Suppressor macrophage treated with lipopolysaccharide for 4 hours (primary cell): ENCODE measurements at places on chromosomes 4 and X.

DNA sequence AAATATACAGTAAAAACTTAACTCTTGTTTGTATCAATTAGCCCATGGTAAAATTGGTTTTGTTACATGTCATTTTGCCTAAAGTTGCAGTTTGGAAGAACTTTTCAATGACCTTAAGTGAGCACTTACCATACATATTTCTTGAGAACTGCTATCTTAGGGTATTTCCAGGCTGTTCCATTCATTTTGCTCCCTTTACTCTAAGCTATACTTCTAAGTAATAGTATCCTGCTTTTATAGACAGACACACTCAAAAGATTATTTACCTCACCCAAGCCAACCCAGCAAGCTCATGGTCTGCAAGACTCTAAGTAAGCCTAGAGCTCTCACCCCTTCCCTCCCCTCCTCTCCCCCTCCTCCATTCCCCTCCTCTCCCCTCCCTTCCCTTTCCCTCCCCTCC lies 294.0 kb downstream of the HS3ST1 start:
- DNase-seq: no peak

- DNase-seq: no peak
These were observed 106.3 kb downstream of the RPA4 start for GRCh38 chrX:96989830-96990571.

- no peak for DNase-seq
These were observed 18.4 kb upstream of the MYOZ2 start for GRCh38 chr4:119116925-119117900.

GRCh38 chr4:149144060-149144459 lies 671.6 kb downstream of the IQCM start:
- no peak for DNase-seq

DNA sequence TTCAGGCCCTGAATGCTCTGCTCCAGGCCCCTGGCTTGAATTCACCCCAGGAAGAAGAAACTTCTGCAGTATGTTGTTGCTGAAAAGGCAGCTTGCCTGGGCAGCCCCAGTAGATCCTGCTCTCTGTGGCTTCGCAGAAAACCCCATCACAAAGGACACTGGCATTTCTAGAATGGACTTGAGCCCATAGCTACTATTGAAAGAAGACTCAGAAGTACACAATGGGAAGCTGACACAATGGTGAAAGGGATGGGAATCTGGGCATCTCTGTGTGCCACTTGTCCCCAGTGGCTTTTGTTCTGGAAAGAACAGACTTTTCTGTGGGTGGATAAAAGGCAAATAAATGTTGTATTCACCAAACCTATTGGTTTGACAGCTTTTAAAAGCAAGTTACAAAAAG lies 67.4 kb upstream of the SCML1 start:
- no peak for DNase-seq

- DNase-seq: peak; percentile 26
These were observed 9.5 kb downstream of the LGI2 start for GRCh38 chr4:25021216-25021615.

GRCh38 chr4:165016971-165017370 lies 14.8 kb upstream of the TRIM60 start:
- no peak for DNase-seq

DNA sequence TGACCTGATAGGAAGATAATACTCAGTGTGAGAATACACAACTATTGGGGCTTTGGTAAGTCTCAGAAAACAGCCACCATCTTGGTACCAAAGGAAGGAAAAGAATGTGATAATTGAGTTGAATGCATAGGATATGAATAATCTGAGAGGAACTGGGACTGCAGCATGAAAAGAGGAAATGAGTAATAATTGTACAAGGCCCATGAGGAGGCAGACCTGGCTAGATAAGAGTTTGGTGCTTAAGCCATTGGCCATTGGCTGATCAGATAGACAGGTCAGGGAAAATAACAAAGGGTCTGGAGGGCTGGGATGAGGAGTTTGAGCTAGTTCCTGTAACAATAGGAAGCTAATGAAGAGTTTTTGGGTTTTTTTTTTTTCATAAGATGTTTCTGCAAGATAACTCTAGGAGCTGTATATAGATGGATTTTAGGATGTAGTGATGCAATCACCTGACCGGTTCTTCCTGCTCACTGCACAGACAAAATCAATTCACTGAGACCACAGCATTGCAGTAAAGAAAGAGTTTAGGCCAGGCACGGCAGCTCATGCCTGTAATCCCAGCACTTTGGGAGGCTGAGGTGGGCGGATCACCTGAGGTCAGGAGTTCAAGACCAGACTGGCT lies 5.3 kb upstream of the TRMT2B start:
- peak; percentile 20 for DNase-seq

- no peak for DNase-seq
These were observed 31.2 kb downstream of the SLITRK2 start for GRCh38 chrX:145848857-145849256.

- DNase-seq: no peak
These were observed 61.5 kb upstream of the TBL1X start for GRCh38 chrX:9403374-9403773.

DNA sequence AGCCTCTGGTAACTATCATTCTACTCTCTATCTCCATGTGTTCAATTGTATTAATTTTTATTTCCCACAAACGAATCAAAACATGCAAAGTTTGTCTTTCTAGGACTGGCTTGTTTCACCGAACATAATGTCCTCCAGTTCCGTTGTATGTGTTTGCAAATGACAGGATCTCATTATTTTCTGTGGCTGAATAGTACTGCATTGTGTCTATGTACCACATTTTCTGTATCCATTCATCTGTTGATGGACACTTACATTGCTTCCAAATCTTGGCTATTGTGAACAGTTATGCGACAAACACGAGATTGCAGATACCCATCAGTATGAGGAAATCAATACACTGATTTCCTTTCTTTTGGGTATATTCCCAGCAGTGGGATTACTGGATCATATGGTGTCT lies 8.4 kb upstream of the LDOC1 start:
- DNase-seq: no peak

DNA sequence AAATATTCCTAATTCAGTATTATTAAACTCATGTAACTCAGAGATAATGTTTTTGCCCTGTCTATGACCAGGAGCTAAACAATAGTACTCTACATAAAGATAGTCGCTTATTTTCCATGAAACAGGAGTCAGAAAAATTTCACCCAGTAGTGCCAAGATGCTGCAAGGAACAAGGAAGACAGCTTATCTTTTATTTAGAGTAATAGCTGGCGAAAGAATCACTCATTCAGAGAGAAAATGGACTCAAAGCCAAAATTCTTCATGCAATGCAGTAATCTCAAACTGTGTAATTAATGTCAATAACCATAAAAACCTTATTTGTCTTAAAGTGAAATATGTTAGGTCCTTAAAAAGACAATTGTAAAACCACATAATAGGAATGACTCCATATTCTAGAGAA lies 477.8 kb downstream of the ANKRD50 start:
- no peak for DNase-seq

GRCh38 chr4:81698538-81699296 lies 227.0 kb upstream of the RASGEF1B start:
- no peak for DNase-seq

DNA sequence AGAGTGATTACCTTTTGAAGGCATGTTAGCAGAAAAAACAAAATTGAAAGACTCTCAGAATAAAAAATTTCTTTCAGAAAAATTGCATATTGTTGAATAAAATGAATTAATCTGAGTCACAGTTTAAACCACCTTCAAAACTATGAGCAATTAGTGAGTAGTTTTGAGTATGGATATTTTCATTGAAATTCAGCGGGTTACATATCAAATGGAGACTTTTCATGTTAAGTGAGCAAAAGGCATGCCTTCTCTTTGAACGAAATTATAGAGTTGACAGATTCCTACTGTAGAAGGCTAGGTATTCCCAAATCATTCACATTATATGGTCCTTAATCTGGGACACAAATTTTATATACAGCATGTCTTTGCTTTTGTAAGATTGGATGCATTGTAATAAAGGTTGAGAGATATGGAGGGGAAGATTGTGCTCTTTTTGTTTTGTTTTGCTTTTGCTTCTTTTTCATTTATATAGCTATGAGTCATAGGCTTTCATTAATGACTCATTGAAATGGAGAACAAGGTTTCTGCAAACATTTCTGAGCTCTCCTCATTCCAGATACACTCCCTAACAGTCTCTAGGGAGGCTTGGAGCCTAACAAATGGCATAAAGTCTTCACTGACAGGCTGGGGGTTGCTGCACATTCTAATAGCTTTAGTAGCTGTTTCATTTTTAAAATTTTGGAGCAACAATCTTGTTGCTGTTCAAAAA lies 21.6 kb downstream of the PCDH18 start:
- peak; percentile 3 for DNase-seq

DNA sequence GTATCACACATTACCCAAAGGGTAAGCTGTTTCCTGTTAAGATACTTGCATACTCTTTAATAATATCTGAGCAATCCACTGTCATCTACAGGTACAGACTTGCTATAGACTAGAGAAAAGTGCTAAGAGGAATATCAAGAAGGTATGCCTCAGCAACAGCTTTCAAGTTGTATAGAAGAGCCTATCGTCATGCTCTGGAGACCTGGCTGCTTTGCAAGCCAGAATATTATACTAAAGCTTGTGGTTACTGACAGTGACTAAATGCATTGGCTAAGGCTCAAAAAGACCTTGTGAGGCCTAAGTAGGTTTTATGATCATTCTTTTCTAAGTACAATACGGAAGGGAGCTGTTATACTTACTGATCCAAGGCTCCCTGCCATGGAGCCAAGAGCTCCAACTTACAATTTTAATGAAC lies 11.3 kb downstream of the LAMP2 start:
- DNase-seq: peak; percentile 13

GRCh38 chr4:23733476-23733875 lies 156.4 kb downstream of the PPARGC1A start:
- no peak for DNase-seq

GRCh38 chr4:150385606-150386005 lies 196.3 kb upstream of the MAB21L2 start:
- peak; percentile 4 for DNase-seq

GRCh38 chr4:86946868-86947500 lies 12.2 kb downstream of the AFF1 start:
- DNase-seq: no peak

- DNase-seq: no peak
These were observed 210.2 kb upstream of the ADAMTS3 start for GRCh38 chr4:72779241-72779640.

DNA sequence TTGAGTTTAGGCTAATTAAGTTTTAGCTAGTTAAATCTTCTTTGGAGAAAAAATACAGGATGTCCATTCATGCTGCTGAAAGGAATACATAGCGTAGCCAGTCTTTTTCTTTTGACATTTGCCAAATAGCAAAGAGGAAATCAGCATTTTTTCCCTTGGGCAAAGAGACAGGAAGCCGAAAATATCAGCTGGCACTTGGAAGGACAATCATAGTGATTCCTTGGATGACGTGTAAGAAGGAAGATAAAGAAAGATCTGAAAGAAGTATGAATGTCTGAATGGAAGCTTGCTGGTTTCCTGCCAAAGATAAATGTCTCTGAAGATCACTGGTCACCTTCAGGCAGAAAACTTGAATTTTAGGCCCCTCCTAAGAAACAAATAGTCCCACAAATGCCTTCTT lies 44.2 kb downstream of the SLITRK2 start:
- DNase-seq: no peak

DNA sequence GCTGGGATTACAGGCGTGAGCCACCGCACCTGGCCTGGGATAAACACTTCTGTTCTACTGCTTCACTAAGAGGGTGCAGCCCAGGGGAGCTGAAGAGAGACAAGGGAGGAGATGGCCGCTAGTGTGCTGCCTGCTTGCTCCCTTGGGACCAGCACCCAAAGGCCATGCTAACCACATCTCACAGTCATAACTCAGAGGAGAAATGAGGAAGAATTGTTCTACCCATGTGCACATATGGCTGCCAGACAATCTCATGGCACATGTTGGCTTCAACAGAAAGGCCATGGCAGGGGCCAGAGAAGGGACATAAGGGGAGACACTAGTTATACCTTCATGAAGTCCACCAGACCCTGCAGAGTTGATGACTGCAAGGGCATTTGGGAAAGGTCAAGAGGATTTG lies 22.4 kb downstream of the CLDN22 start:
- no peak for DNase-seq

- DNase-seq: no peak
These were observed 80.9 kb downstream of the POLA1 start for GRCh38 chrX:24774650-24775049.
